ENCODE measurements at places on chromosomes 1 and 21.

DNA sequence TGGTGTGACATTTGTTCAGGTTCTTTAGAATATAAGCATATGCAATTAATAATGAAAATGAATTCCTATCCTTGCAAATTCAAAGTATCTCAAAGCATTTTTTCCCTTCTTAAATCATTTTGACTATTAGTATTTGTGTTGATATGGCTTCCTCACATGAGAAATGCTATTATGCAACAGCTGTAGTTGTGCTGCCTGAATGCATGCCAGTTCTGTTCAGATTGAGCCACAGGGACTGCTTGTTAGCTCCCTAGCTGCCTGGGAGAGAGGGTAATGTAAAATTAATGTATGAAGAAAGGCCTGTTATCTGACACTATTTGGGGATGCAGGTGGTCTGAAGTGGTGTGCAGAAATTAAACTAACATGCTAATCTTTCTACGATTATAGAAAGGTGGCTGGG, 45.5 kb downstream of the CACHD1 start:
- DNase-seq: peak; percentile 87

DNA sequence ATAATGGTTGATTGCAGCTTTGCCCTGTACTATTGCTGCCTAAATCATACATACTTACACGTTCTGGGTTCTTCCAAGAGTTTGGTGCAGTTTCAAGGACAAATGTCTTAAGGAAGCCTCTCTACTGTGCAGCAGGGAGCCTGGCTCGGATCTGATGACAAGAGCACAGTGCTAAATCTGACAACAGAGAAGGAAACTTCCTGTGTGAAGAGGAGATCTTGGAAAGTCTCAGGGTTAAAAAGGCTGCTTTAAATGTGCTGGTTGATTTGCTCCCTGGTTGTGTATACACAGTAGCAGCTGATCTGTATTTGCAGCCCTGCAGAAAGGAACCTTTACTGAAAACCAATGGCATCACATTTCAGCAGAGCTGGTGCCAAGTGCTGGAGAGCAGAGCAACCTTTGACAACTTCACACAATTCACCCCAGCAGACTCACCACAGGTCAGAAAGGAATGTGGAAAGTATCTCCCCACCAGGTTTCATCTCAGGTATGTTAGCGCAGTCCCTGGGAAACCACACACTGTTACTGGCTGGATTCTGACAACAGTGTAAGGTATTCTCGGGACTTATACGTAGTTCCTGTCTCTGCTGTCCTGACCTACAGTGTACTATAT, 355.0 kb upstream of the ESRRG start:
- DNase-seq: peak; percentile 40

GRCh38 chr1:201294876-201295275, 11.6 kb downstream of the PKP1 start:
- no peak for DNase-seq

- no peak for DNase-seq
Observed at GRCh38 chr1:230919207-230919606, 50.9 kb upstream of the C1orf198 start.

DNA sequence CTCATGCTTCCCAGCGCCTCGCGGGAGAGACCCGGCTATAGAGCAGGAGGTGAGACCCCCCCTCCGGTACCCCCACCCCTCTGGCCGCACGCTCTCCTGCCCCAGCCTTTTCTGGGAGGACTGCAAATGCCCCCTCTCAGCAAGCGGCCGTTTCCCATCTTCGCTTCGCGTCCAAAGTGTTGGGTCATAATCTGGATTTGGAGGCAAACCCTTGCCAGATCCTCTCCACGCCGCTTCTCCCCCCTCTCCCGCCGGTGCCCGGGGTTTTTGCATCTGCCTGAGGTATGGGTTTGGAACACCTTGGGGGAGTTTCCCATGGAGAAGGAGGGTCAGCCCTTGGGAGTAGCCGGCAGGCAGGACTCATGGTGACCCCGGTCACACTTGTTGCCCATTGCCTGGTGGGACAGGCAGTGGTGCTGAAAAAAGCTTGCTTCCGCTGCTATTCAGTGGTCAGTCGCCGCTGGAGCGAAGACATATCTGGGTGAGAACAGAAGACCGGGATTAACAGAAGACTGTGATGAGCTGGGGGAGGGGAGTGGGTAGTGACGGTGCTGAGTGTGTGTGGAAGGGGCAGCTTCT, 935 bp downstream of the KCNK2 start:
- DNase-seq: peak; percentile 27

- DNase-seq: peak; percentile 24
Observed at GRCh38 chr1:235270625-235271024, 57.4 kb downstream of the ARID4B start.

GRCh38 chr1:65165269-65165993, 17.4 kb downstream of the AK4 start:
- DNase-seq: no peak

- no peak for DNase-seq
Observed at GRCh38 chr1:16393570-16394521, 26.8 kb downstream of the SZRD1 start.

GRCh38 chr1:209041927-209042326, 541.6 kb upstream of the CAMK1G start:
- no peak for DNase-seq

- peak; percentile 20 for DNase-seq
Observed at GRCh38 chr1:169572187-169572586, 14.1 kb downstream of the F5 start.
